ENCODE measurements at places on chromosomes 1 and 21.

DNA sequence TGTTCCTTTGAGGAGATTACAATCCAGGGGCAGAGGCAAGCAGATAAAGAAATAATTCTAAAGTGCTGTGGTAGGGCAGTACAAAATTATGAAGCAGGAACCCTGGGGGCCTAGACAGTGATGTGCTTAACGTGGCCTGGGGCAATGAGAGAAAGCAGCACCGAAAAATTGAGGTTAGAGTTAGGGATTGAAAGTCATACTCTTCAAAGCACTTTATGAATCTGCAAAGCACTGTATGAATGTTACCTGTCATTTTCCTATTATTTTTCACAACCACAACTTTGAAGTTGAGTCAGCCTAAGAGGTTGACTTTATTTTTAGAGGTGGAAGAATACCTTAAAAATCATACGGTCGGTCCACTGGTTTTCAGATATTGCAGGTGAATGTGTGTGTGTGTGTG lies 183.4 kb upstream of the NFIA start:
- no peak for DNase-seq

DNA sequence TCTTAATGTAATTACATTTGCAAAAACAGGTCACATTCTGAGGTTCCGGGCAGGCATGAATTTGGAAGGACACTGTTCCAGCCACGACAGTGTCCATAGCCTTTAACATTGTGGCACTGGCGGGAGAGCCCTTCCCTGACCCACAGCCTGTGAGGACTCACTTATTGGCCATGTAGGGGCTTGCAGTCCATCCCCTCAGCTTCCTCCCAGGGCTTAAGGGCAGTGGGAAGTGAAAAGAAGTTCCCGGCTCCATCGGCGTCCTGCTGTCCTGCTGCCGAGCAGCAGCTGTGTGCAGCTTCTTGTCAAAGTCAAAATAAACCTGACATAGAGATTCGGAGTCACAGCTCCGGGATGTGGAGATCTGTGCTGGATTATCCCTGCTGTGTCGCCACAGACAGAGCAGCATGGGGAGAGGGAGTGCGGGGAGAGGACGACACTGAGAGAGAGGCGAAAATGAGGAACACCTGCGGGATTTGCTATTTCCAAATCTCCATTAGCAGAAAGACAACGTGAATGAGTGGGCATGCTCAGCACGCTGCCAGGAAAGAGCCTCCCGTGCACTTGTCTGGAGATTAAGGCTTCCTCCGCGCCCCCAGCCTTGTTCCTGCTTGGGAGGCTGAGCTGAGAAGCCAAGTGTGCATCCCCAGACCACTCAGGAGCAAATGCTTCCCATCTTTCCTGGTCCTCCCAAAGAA lies 260.3 kb downstream of the ASTN1 start:
- no peak for DNase-seq

DNA sequence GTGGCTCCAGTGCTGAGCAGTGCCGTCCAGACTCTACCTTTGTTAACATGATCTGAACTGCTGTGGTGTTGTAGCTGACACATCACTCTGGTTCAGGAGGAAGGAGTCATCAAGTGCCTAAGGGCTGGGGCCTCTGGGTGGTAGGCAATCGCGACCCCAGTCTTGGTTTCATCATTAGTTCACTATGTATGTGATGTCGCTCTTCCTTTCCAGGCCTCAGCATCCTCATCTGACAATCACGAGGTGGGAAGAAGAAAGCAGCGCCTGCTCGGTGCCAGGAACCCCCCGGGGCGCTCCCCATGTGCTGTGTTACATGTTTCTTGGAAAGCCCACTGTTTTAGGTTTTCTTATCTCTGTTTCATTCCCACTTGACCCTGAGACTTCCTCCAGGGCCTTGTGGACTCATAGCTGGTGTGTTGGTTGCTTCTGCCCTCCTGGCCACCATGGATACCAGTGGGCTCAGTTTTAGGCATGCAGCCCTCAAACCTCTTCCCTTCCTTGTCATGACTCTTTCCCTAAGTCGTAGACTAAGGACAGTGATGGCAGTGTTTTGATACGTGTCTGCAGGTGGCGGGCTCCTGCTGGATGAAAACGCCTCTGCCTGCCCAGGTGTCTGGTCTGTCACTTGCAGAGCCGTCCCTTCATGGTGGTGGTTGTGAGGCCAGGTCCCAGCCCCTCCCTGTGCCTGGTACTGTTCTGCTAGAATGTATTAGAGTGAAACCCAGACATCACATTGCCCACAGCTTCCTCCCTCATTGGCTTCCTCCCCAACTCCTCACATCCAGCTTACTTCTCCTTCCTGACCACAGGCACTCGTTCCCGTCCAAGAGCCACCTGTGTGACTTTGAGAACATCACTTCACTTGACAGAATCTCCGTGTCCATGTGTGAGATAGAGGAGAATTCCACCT lies 17.2 kb upstream of the FOXO6 start:
- no peak for DNase-seq

GRCh38 chr21:15132781-15133180 lies 68.0 kb upstream of the NRIP1 start:
- no peak for DNase-seq

- no peak for DNase-seq
Observed at GRCh38 chr1:223847781-223848345, 2.1 kb upstream of the TP53BP2 start.

DNA sequence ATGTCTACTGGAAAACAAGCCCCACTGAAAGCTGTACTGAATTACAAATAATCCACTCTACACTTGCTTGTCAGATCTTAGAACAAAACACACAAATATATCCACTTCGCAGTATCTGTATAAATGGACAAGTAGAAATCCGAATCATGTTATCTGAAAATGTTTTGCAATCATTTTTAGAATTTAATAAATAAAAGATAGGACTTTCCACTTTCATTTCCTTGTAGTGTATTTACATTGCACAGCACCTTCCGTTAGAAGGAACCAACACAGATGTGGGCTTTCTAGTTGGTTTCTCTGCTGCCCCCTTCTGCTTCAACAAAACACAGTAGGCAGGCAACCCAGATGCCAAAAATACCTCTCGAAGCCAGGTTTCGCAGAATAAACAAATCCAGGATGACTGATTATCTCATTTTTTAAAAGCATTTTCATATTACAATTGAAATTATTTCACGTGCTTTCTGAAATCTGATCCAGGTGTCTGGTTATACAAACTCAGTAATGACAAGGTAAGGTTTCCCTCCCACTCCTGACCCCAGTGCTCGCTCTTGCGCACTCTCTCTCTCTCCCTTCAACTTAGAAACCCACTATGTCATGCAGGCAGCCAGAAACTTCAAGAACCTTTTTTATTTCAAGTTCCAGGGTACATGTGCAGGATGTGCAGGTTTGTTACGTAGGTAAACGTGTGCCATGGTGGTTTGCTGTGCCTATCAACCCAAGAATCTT lies 389.9 kb downstream of the SMYD3 start:
- peak; percentile 6 for DNase-seq

GRCh38 chr1:30572192-30572591 lies 151.2 kb downstream of the MATN1 start:
- DNase-seq: peak; percentile 48

GRCh38 chr1:107949467-107950253 lies 15.3 kb downstream of the VAV3 start:
- no peak for DNase-seq

DNA sequence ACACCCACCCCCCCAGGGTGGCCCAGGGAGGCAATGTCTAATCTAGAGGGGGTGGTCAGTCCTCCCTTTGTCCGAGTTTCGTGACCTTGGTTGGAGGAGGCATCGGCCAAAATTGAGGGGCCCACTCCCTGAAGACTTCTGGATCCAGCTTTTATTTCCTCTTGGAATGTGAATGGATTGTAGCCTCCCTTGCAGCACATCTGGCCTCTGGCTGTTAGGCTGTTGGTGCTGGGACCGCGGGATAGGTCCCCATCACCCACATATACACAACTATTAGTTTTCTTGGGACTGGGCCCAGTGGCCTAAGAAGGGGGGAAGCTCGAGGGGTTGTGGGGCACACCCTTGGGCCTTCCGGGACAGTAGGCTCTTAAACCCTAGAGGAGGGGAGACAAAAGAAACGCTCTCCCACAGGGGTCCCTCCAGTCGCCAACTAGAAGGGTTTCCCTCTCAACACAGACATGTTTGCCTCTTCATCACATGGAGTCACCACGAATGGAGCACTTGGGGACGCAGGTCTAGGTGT lies 2.5 kb downstream of the LHX4 start:
- no peak for DNase-seq

GRCh38 chr1:193187114-193187513 lies 701 bp upstream of the B3GALT2 start:
- no peak for DNase-seq

GRCh38 chr21:45166931-45167330 lies 92.6 kb downstream of the ADARB1 start:
- DNase-seq: no peak

DNA sequence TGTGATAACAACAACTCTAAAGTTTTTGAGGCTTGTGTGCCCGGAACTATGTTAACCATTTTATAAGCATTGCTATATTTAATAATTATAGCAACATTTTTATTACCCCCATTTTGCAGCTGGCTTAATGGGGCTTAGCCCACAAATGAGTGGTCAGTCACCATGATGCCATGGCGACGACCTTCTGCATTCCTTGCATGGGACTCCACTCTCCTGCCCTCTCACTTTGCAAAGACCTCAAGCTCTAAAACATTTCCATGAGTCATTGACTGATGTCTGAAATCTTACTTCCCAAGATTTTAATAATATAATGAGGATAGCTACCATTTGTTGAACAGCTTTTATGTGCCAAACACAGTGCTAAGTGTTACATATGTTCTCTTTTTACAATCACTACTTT lies 15.4 kb downstream of the NGF start:
- peak; percentile 59 for DNase-seq

- no peak for DNase-seq
Observed at GRCh38 chr1:245052258-245052657, 102.5 kb upstream of the KIF26B start.
